ENCODE measurements at places on chromosomes 11 and 22.
A peak's percentile ranks its signal among the peaks of the same experiment; 100 is the strongest.

- no peak for DNase-seq
Measured at GRCh38 chr11:111785076-111785475, 18.9 kb upstream of the PPP2R1B start.

- no peak for DNase-seq
Measured at GRCh38 chr11:1750481-1750839, at the start of gene IFITM10. TSS of gene IFITM10 (minus strand) at chr11:1750595. CDS start at chr11:1750442, 153 bp downstream.

GRCh38 chr11:119356349-119357031, 10.0 kb upstream of the MFRP start:
- DNase-seq: peak; percentile 83

DNA sequence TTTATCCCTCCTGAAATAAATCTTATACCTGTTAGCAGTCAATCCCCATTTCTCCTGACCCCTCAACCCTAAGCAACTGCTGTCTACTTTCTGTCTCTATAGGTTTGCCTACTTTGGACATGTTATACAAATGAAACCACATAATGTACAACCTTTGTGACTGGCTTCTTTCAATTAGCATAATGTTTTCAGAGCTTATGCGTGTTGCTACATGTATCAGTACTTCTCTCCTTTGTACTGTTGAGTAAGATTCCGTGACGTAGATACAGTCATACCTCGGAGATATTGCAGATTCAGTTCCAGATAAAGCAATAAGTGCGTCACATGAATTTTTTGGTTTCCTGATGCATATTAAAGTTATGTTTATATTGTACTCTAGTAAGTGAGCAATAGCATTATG, 127.3 kb downstream of the MORC2 start:
- DNase-seq: no peak

DNA sequence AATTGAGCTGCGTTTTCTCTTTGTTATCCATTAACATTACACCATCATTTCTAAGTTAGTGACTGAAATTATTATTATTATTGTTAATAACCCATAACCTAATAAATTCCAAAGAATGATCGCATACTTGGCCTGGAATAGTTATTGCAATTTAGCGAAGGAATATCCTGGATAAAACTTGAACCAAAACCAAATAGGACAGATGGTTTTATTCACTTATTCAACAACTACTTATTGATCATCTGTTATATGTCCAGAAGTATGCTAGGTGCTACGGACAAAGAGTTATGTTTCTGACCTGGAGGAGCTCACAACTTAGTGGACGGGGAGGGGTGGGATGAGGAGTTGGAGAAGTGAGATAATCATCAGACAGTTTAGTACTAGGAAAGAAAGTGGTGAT, 44.8 kb upstream of the ARHGAP20 start:
- DNase-seq: no peak

- DNase-seq: no peak
Measured at GRCh38 chr11:86559311-86559945, 113.0 kb downstream of the ME3 start.

GRCh38 chr11:119340335-119341221, at the start of gene C1QTNF5:
TSS of gene C1QTNF5 (minus strand) at chr11:119340883. CDS start at chr11:119340397, 486 bp downstream.
- no peak for DNase-seq
